SK-N-MC (cell line): ENCODE measurements at places on chromosomes 4 and X.

DNA sequence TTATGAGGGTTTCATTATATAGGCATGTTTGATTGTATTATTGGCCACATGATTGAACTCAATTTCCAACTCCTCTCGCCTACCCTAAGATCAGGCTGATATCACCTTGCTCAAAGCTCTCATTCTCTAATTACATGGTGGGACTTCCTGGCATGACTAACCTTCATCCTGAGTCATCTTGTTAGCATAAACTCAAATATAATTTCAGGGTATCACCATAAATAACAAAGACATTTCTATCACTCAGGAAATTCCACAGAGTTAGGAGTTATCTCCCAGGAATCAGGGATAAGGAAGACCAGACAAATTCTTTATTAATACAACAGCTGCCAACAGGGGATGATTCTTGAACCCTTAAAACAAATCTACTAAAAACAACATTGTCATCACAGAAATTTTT, 90.7 kb downstream of the NDST3 start:
- no peak for DNase-seq

DNA sequence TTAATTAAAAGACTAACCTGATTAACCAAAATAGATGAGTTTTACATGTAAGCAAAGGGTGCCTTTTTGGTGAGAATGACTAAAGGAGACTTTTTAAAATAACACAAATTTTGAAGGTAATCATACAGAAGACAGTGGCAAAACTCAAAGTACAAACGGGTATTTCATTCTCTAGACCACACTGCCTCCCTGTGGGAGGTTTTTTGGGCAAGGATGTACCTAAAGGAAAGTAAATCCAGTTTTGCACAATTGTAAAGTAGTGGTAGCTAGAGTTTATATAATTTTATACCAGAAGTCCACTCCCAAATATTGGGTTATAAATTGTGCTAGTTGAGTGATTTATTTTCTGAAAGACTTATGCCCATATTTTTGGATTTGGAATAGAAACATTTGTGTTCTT, 201.0 kb downstream of the PAPSS1 start:
- DNase-seq = peak; percentile 56

DNA sequence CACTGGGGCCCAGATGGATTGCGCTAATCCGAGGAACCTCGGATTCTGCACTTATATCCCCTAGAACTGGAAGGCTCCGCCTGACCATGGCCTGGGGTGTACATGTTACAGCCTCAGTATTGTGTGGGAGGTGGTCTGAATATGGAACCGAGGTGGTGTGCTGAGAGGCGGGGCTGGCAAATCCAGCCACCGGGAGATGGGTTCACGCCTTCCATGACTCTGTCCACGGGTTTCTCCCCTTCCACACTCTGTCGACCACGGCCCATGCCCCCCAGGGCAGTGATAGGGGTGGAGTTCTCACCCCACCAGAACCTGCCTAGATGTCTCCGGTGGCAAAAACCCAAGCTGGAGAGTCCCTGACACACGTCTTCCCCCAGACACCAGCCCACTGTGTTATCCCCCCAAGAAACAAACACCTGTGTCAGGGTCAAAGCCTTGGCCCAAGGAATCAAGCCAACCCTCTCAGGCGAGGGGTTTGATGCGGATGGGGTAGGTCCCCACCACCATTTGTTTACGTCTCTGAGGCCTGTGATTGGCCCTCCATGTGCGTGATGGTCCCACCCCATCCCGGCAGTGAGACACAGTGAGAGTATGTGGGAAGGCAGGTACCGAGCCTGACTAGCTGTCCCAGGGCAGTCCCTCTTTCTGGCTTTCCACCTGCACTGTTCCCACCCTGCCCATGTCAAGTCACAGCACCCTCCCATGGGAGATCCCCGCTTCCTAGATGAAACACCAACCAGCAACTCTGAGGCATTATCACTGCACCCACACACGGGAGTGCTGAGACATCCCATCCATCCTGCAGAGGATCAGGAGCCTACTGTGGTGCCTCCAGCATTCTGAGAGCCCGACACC, 6.6 kb upstream of the LOC101059915 start:
- DNase-seq = no peak

DNA sequence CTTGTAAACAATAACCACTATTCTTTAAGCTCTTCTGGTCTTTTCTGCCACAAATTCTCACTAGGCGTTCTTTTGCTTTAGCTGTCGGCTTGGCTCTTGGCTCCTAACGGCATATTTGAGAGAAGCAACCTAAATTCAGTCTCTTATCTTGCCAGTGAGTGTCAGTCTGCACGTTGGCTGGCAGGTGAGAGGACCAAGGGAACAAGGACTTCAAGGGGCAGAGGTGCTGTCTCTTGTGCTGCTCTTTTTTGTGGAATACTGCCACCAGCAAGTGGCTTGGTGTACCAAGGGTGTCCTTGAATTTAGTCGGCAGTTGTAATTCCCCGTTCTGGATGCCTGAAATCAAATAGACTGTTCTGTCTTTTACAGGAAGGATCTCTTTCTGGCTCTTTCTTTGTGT, 77.8 kb upstream of the SLC4A4 start:
- DNase-seq = no peak

GRCh38 chrX:127877318-127877717, 174.9 kb downstream of the ACTRT1 start:
- DNase-seq = no peak

DNA sequence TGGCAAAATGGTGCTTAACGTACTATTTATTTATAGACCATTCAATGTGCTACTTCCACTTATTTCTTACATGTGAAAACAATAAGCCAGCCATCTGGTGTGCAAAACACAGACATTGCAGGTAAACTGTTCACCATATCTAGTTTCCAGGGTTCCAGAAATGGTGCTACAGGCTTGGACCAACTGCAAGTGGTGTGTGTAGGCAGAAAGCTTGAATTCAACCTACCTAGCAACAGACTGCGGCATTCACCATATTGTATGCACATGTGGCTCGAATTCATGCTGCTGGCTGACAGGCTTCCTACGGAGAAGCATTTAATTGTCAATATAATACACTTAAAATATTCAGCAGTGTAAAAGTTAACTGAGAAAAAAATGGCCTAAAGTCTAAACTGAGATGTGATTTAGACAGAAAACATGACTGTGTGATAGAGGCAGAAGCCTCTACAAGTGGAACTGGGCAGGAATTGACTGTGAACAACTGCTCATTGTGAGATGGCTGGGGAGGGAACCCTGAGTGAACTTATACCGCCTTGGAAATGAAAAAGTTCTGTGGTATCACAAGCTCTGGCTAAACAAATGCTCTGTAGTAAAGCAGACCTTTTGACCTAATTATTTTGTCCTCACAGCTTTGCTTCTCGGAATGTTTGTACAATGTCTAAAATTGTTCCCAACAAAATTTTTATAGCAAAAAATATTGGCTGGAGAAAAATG, 434.7 kb downstream of the GRIA2 start:
- DNase-seq = peak; percentile 5

- no peak for DNase-seq
Measured at GRCh38 chrX:13066391-13066790, 22.0 kb upstream of the FAM9C start.

DNA sequence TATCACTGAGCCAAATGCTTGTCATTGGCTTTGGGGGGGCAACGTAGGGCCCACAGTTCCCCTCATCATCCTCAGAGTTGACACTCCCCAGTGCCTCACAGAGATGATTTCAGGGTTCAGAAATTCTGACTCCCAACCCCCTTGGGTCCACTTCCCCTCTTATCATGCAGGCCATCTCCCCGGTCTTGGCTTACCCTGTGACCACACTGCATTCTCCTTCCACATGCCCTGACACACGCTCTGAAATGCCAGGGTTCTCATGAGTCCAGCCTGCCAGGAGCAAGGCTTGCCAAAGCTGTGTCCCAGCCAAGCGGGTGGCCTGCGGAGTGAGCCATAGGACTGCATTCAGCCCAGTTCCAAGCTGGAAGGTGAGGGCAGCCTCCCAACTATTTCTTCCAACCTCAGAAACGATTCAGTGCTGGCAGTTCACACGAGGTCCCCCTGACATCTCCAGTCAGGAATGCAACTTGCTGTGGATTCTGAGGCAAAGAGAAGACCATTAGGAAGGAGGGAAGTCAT, 101.2 kb downstream of the SMIM20 start:
- no peak for DNase-seq

DNA sequence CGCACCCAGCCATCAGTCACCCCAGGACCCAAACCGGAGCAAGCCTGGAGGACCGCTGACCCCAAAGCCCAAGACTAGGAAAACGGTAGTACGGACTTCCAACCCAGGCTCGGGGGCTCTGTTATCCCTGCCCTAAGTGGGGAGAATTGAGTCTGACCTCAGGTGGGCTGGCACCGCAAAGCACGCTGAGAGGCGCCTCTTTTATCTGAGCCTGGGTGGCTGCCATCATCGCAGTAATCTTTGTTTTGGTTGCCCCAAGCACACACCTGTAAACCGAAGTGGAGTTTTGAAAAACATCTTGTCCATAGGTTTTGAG, 894 bp upstream of the SH3RF1 start:
- DNase-seq = no peak

DNA sequence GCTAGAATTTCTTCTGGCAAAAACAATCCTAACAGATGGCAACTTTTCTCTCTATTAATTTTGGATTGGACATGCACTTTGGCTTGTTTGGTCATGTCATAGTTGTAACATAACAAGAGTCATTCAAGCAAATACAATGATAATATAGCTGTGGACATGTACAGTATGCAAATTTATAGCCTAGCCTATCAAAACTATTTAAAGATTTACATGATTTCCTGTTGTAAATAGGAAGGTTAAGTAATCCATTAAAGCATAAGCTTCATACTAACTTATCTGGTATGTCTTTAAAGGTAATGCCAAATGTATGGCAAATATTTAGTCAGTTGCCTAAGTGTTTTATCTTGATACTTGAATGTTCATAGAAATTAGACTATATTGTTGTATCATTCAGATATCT, 45.3 kb downstream of the RPA4 start:
- DNase-seq = no peak

DNA sequence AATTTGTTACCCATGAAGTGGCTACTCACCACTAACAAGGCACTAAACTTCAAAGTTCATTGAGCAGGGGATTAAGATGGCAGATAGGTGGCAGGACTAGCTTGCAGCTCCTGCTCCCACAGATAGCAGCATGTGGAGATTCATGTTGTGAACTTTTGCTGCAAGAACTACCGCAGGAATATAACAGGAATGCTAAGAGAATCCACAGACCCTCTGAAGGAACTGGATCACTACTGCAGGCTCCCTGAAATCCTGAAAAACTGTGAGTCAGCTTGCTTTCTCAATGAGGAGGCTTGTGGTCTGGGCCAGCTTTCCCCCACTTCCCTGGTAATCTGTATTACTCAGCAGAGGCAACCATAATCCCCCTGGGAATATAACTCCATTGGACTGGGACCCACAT, 118.5 kb upstream of the VCX2 start:
- DNase-seq = no peak

DNA sequence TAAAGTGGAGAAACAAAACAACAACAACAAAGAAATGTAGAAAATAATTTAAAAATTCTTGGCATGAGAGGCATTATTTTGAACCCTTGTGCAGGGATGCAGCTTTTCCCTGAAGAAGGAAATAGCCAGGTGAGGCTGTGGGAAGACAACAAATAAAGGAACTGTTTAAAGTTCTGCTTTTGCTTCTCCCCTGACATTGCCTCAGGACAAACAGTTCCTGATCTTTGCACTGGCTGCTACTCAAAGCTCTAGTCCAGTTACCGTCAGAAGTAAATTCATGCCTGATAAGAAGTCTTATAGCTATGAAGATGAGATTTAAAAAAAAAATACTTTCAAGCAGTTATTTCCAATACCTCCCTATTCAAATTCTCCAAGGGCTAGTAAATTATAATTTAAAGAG, 233.8 kb downstream of the IL15 start:
- DNase-seq = no peak

DNA sequence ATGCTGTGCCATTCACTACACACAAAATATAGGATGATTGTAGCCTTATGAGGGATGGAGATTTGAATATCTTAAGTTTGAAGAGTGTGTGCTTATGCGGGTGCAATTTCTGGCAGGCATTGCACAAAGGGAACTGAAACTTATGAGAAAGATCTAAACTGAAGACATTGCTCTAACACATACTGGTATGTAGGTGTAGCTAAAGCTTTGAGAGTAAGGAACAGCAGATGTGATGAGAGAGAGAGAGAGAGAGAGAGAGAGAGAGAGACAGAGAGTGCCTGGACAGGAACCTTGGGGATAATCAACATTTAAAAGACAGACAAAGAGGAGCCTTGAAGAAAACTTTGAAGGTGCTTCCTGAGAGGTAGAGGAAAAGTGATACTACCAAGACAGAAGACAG, 379.7 kb downstream of the SPRY1 start:
- DNase-seq = no peak

- no peak for DNase-seq
Measured at GRCh38 chr4:185774845-185775680, 36.9 kb downstream of the SORBS2 start.

GRCh38 chr4:68349279-68349648, 626 bp downstream of the YTHDC1 start:
- DNase-seq = no peak

DNA sequence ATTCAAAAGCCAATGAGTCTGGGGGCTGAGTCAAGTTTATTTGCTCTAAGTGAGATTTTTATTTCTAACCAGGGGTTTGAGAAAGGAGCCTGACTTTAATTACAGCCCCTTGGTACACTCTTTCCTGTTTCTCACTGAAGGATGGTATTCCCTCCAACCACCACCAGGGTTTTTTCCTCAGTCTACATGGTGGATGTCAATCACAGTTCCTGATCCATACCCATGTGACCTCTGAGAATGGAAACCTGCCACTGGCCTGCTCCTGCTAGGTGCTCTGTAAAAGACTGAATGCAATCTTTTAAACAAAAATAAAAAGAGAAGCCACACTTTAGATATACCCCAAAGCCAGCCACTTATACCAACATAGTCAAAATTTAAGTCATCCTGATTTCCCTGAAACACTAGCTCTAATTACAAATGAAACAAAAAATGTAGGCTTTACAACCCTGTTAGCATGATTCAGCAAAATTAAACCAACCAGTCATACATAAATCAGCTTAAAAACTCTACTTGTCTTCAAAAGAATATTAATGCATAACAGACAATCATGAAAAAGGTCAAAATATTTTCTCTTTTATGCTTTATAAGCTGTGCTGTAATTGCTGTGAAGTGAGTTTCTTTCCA, 112.1 kb upstream of the NWD2 start:
- no peak for DNase-seq

DNA sequence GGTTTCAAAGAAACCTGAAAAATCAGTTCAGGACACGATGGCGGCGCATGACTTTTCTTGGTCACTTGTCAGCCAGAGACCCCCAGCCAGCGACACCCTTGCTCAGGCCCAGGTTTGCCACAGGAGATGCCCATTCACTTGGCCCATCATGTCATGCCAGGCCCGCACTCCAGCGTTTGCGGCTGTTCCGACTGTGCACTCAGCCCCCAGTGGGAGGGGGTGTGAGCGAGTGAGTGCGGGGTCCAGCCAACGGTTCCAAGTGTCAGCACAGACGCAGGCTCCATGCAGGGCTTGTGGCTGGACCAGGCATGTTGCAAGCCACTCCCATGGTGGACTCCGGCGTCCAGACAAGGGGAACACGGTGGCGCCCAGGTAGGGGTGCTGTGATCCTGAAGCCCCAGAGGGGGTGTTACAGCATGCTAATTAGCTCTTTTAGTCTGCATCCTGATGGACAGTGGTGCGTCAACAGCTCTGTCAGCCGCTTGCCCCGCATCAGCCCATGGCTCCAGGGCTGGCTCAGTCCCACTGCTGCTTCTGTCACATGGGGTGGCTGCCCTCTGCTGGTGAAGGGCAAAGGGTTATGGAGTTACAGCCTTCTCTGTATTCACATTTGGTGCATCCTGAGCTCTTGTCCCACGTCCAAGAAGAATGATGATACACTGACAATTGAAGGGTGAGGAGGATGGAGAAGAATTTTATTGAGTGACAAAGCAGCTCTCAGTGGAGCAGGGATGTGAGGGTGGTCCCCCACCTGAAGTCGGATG, 3.7 kb upstream of the MAEA start:
- no peak for DNase-seq

GRCh38 chr4:4269331-4269731, 20.6 kb downstream of the LYAR start:
- DNase-seq = no peak
